CD14-positive monocyte (primary cell): ENCODE measurements at places on chromosomes 6 and 20.
A peak's percentile ranks its signal among the peaks of the same experiment; 100 is the strongest.

- DNase-seq: no peak
Measured at GRCh38 chr6:21738180-21739094, 144.9 kb downstream of the SOX4 start.

- DNase-seq: peak; percentile 38
Measured at GRCh38 chr20:35981969-35982368, 13.6 kb downstream of the CNBD2 start.

- no peak for DNase-seq
Measured at GRCh38 chr6:79072640-79073181, 5.3 kb downstream of the PHIP start.

- no peak for DNase-seq
Measured at GRCh38 chr6:132648356-132648755, 10.6 kb downstream of the TAAR1 start.

DNA sequence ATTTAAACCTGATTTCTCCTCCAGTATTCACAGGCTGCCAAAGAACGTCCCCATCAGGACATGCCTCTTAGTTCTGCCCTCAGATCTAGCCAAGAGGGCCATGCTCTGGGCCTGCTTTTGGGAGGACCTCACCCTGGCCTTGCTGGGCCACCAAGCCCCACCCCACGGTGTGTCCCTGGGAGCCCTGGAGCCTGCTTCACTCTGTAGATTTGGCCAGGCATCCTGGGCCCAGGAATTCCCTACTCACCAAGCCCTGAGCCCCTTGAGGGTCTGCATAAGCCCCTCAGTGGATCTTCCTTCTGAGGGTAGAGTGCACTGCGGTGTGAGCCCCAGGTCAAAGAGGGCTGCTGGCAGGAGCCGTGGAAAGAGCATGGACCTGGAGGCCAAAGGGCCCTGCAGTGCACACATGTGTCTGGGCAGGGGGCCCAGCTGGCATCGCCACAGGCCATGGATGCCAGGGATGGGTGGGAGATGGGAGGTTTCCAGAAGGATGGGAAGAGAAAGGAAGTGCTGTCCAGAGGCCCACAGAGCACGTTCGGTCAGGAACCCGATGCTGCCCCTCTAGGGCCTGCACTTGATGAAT, 98.0 kb downstream of the DACT2 start:
- DNase-seq: no peak

DNA sequence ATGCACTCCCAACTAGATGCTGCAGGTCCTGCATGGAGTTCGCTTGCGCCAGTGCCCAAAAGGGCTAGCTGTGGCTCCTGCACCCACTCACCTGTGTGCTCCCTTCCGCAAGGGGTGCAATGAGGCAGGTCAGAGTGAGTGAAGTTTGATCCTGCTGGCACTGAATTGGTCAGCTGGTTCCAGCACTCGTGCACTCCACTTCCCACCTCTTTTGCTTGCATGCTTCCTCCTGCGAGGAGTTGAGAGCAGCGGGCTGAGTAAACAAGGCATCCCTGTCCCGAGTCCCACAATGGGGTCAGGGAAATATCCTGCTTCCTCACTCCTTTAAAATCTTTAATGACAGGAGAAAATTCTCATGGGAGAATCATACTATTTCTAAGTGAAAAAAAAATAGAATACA, 86.2 kb downstream of the LCA5 start:
- no peak for DNase-seq

- DNase-seq: no peak
Measured at GRCh38 chr6:21785164-21785563, 191.6 kb downstream of the SOX4 start.

DNA sequence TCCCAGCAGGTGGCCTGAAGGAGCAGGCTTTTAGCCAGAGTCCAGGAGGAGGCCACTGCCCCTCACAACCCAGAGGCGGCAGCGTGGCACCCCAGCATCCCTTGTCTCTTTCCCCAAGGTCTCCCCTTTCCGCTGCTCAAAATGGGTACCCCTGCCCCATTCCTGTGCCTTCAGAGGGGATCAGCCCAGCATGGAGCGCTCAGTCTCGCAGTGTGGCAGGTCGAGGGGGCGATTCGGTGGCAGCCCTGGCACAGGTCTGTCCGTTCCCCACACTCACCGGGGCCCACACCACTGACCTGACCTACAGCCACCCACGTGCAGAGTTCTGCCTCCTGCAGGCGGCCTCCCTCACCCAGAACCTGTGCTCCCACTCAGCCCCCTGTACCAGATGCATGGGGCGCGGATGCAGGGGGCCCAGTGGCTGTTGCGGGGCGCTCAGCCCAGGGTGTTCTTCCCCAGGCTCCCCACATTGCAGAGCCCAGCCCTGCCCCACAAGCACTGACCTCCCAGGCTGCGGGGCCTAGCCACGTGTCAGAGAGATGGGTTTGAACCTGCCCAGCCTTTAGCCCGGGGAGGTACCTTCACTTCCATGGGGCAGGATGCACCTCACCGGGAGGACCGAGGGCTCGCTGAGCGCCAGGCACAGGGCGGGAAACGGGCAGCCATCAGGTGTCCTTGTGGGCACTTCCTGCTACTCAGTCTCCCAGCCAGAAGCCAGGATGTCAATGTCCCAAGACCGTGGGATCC, 41.8 kb downstream of the DSTN start:
- DNase-seq: no peak

DNA sequence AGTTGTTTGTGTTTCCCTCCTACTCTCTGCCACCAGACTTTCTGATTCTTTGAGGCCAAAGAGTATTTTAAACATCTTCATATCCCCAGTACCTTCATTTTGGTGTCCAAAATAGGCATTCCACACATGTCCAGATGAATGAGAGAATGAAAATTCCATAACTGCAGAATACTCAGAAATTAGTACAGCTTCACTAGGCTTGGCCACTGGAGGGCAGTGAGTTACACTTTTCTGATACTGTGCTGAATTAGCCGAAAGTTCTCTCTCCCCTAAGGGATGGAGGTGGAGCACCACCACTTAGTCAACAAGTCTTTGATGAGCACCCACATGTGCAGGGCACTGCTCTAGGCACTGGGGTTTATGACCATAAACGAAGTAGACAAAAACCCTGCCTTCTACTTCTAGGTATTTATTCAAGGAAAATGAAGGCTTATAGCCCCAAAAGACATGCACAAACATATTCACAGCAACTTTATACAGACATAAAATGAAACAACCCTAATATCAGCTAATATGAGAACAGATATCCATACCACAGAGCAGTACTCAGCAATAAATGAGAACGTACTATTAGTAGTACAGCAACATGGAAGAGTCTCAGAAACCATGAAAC, 46.1 kb upstream of the TMEM217 start:
- DNase-seq: no peak

DNA sequence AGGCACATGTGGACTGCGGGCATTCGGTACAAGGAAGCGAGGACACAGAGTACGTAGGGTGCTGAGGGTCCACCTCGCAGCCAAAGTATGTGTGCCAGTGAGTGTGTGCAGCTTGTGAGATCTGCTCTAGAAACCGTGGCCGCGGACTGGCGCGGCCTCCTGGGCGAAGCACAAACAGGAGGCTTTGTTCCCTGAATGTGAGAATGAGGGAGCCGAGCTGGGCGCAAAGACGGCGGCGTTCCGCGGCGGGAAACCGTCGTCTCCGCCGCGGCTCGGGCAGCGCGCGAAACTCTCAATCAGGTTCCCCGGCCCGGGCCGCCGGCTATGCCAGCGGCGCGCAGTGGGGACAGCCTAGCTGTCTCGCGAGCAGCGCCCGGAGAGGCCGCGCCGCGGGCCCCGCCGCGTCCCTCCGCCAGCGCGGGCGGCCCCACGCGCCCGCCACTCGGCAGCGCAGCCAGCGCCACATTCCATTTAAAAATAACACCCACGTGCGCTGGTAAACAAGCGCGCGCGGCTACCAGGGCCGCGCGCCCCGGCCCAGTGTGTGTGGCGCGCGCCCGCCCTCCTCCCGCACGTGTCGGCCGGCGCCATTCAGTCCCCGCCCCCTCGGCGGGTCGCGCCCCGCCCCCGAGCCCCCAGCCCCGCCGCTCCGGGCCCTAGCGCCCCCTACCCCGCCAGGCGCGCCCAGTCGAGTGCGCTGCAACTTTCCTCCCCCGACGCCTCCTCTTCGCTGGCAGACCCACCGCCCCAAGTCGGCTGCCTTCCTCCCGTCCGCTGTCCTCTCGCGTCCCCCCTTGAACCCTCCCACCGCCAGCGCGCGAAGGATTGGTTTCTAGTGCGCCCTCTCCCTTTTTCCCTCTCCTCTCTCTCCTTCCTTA, 3.0 kb upstream of the FOXO3 start:
- peak; percentile 81 for DNase-seq

GRCh38 chr6:135921188-135921587, 69.7 kb downstream of the PDE7B start:
- no peak for DNase-seq

DNA sequence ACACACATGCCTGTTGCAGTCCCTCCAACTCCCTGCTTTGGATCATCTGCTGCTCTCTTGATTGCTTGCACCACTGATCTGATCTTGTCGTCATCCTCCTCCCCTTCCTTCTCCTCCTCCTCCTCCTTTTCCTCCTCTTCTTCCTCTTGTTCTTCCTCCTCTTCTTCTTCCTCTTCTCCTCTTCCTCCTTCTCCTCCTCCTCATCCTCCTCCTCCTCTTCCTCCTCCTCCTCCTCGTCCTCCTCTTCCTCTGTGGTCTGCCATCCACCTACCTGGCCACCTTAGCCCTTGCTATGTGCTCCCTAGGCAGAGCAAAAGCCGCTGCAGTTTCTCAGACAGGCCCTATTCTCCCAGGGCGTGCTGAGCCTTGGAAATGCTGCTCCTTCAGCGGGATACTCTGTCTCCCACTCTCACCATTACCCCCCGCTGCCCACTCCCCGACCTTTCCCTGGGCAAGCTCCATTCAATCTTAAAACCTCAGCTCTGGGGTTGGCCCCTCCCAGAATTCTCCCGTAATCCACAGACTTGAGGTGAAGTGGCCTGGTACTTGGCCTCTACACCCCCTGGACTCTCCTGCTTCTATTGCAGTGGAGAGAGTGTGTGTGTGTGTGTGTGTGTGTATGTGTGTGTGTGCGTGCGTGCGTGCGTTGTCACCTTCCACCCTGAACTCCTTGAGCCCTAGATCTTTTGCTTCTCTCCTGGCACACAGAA, 105.0 kb downstream of the SASH1 start:
- DNase-seq: no peak

DNA sequence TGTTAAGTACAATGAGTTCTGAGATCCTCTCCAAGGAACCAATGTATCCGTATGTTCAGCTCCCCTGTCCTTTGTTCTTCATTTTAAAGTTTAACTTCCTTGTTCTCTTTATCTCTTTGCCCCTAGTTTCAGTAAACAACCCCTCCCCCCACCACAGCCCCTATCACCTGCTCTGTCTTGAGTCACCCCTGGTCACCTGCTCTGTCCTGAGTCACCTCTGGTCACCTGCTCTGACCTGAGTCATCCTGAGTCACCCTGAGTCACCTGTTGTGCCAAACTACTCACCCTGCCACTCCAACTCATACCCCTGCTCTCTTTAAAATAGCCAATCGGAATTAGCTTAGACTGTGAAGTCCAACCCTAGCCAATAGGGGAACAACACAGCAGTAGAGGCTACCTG, 288.7 kb upstream of the CDYL start:
- DNase-seq: no peak

DNA sequence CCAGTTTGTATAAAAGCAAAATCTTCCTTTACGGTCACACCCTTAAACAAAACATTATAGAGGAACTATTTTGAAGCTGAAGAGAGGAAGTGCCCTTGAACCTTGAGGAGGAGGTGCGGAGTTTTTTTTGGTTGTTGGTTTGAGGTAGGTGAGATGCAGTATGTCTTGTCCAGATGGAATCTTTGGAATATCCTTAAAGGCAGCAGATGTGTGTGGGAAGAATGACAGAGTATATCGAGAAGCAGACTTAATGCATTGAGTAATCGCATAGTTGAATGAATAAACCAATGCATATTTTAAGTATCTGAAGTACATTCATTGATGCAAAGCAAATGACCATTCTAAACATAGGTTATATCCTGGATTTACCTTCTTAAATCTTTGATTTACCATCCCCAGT, 49.9 kb downstream of the AIG1 start:
- no peak for DNase-seq

DNA sequence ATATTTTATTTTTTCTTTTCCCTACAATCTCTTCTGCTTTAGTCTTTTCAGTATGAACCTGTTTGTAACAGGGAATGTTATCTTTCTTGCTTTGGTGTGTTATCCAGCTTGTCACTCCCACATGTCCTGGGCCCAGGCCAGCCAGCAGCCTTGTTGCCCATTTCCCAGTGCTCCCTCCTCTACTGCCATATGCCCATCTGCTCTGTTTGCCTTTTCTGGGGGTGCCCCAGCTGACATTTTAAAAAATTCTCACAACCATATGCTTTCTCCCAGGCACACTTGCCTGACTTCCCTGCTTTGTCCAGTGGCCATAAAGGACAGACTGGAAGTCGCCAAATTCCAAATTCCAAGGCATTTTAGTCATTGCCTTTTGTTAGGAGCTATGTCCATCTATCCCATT, 23.6 kb upstream of the LMBRD1 start:
- DNase-seq: no peak

- no peak for DNase-seq
Measured at GRCh38 chr6:131038597-131039344, 24.3 kb downstream of the EPB41L2 start.

DNA sequence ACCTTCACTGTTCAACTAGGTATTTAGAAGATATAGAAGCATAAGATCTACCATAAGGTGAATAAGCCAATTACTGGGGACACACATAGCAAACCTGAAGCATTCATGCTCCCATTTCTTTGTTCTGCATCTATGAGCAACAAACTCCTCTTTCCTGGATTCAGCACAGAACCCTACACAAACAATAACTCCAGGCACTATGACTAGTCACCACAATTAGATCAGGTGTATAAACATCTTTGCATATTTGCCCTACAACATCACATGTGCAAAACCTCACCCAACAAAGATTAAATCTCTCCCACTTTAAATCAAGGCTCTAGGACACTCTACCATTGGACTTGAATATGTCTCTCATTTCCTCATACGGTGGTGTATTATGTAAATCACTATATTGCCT, 652.3 kb downstream of the EPHA7 start:
- no peak for DNase-seq

DNA sequence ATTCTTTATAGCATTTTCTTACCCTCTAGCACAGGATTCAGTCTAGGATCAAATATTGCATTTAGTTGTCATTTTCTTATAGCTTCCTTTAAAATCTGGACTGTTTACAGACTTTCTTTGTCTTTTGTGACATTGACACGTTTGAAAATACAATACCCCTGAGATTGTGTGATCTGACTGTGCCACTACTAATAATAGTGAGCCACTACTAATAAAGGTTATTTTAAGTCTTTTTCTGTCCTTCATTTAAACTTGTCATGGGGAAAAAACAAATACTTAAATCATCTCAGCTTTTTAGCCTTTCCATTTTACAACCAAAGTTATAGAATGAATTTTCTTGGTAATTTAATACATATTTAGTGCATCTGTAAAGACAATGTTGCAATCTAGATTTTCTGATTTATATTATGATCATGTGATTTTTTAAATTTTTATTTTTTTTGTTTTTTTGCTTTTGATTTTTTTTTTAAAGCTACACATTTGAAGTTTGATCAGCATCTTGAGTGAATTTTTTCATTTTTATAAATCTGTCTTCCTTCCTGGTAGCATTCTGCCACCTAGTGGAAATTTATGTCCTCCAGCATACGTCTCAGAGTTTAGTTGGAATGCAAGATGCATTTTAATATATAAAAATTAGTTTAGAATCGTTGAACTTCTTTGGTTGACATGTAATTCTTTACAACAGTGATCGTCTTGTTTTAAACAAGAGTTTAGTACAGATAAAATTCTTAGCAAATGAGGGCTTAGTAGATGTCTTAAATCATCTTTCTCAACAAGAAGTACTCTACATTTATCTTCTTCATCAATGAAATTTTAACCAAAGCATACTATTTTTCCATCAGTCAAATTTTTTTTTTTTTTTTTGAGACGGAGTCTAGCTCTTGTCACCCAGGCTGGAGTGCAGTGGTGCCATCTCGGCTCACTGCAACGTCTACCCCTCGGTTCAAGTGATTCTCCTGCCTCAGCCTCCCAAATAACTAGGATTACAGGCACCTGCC, 119.4 kb downstream of the NCOA3 start:
- peak; percentile 22 for DNase-seq
